ENCODE measurements at places on chromosomes 13 and 19.

DNA sequence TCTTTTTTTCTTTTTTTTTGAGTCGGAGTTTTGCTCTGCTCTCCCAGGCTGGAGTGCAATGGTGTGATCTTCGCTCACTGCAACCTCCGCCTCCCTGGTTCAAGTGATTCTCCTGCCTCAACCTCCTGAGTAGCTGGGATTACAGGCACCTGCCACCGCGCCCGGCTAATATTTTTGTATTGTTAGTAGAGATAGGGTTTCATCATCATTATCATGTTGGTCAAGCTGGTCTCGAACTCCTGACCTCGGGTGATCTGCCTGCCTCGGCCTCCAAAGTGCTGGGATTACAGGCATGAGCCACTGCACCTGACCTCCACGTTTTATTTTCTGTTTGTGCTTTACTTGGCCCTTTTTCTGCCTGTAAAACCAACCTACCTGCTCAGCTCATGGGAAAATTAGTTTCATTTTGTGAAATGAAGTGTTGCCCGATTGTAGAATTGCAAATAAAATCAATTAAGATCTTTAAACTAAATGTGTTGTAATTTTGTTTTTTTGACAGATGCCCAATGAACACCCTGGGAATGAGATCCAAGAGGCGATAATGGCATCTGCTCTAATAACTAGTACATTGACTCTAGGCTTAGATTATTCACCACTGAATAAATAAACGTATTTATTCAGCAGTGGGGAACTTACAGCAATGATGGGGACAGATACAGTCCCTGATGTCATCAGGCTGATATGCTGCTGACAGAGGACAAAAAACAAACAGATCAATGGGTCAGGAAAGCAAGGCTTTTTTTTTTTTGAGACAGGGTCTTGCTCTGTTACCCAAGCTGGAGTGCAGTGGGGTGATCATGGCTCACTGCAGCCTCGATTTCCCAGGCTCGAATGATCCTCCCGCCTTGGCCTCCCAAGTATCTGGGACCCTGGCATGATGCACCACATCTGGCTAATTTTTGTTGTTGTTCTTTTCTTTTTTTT is 2.2 kb upstream of the RAB11B start:
- no peak for DNase-seq

GRCh38 chr13:104980586-104980985 is 1554.9 kb downstream of the EFNB2 start:
- no peak for DNase-seq

DNA sequence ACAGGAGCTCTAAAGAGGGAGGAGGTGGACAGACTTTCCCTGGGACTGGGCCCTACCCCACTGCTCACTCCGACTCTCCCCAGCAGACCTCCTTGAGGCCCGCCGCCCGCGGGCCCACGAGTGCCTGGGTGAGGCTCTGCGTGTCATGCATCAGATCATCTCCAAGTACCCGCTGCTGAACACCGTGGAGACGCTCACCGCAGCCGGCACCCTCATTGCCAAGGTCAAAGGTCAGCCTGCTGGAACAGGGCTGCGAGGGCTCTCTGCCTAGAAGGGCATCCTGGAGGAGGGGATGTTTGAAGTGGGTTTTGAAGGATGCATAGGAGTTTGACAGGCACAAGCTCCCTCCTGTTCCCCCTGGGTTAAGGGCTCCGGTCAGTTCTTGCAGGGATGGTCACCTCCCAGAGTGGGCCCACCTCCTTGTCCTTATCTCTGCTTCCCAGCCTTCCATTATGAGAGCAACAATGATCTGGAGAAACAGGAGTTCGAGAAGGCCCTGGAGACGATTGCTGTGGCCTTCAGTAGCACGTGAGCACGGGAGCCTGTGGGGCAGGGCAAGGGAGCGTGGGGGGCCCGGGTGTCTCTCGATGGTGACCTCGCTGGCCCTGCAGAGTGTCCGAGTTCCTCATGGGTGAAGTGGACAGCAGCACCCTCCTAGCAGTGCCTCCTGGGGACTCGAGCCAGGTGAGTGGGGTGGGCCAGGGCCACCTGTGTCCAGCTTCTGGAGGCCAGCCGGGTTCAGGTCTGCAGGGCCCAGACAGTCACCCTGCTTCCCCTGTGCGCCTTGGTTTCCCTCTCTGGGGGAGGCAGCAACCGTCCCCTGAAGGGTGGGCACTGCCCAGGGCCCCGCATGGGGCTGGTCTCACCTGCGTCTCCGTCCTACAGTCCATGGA is 6.3 kb downstream of the ARHGAP45 start:
- DNase-seq = no peak

GRCh38 chr19:32061315-32061714 is 284.1 kb upstream of the ZNF507 start:
- no peak for DNase-seq

- no peak for DNase-seq
Observed at GRCh38 chr13:46146898-46147297, 35.1 kb downstream of the LCP1 start.

GRCh38 chr19:41784743-41785142 is 11.6 kb upstream of the CEACAM3 start:
- no peak for DNase-seq

DNA sequence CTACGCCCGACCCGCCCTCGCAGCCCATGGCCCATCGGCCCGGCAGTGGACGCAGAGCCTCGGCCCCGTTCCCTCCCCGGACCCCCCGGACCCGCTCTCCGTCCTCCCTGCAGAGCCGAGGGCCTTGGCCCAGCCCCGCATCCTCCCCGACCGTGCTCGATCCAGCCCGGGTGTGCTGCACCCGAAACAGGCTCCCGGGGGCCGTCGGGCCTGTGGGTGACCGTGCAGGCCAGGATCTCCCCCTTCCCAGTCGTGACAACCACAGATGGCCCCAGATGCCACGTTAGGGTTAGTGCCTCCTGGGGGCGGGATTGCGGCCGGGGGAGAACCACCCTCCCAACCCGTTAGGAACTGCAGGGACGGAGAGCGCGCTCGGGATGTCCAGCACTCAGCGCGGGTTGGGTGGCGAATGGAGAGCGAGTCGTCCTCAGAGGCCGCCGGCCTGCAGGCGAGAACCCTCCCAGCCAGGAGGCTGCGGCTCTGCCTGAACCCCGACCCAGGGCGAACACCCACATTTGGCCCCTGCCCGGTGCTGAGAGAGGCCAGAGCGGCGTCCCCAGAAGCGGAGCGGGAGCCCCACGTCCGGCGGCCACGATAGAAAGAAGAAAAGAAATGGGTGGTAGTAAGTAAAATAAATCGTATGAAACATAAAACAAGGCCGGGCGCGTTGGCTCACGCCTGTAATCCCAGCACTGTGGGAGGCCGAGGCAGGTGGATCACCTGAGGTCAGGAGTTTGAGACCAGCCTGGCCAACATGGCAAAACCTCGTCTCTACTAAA is 6.7 kb upstream of the MADCAM1 start:
- no peak for DNase-seq

GRCh38 chr13:75836441-75836840 is 200.3 kb downstream of the LMO7 start:
- DNase-seq = no peak

- no peak for DNase-seq
Observed at GRCh38 chr13:97194479-97194878, 27.7 kb upstream of the MBNL2 start.

DNA sequence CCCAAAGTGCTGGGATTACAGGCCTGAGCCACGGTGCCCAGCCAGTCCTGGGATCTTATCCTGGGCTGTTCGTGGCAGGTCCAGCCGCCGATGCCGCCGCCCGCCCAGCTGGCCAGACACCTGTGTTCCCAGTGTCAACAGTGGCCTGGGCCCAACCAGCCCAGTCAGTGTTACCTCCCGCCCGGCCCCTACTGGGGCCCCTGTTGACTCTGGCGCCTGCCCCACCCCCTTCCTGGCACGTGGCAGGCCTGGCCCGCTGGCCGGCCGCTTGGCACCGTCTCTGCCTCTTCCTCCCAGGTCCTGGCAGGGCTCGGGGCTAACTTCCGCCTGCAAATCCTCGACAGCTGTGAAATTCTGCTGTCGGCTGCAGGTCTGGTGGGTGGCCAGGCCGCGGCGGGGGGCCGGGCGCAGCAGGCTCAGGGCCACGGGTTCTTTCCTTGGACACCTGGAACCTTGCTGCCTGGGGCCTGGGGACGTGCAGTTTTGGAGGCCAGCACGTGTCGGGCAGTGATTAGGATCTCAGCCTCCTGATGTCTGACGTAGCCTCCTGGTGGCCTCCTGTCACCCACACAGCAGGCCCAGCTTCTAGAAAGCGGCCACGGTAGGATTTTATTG is 9.1 kb downstream of the ARID3A start:
- no peak for DNase-seq

DNA sequence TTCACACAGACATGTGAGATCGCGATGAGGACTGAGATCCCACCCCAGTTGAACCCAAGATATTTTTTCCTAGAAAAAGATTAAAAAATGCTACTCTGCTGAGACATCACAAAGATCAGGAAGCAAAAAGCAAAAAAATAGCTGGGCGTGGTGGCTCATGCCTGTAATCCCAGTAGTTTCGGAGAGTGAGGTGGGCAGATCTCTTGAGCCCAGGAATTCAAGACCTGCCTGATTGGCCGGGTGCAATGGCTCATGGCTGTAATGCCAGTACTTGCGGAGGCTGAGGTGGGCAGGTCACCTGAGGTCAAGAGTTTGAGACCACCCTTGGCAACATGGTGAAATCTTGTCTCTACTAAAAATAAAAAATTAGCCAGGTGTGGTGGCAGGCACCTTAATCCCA is 1.1 kb downstream of the FUT3 start:
- DNase-seq = no peak

DNA sequence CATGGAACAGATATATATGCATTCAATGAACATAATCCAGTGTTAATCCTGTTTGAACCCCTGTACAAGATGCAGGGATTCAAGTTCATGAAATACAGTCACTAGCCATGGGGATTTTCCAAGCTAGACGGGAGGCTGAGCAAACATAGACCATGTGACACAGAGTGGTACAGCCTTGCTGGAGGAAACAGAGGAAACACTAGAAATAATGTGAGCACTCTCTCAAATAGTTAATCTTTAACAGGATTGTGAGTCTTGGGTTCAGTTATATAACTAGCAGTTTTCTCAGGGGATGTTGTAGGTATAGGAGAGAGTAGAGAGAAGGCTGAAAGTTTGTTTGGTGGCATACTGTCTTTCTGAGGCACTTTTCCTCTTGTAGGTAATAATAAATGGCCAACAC is 13.9 kb upstream of the LGALS16 start:
- no peak for DNase-seq

GRCh38 chr19:43818500-43818899 is 8.6 kb upstream of the ZNF283 start:
- no peak for DNase-seq

DNA sequence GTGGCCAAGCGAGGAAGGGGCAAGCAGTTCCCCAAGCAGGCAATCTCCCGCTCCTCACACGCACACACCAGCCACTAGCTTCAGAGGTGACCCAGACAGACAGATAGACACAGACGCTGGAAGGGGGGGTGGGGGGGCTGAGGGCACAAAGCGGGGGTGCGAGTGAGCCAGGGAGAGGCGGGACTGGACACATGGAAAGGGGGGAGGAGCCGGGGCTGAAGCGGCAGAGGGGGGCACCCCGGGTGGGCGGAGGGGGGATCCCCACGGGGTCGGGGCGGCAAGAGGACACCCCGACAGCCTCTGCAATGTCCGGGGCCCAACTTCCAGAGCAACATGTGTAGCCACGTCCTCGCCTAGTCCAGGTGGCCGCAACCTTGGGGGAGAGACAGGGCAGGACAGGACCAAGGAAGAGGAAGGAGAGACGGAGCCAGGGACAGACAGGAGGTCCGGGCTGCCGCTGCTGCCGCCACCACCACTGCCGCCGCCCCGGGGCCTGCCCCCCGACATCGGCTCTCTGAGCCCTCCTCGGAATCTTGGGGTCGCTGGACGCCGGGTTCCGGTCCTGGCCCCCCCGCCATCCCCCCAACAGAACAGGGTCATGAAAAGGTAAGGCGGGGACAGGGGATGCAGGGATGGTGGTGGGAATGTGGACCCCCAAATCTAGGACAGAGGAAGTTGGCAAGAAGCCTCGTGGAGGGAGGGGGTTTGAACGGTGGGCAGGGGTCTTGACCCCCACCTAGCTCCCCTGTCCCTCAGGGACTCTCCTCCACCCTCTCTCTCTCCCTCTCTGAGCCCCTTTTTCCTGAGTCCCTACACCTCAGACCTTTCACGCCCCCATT is 1.1 kb downstream of the GRIN2D start:
- no peak for DNase-seq

- DNase-seq = no peak
Observed at GRCh38 chr13:80215368-80215767, 125.6 kb downstream of the SPRY2 start.

DNA sequence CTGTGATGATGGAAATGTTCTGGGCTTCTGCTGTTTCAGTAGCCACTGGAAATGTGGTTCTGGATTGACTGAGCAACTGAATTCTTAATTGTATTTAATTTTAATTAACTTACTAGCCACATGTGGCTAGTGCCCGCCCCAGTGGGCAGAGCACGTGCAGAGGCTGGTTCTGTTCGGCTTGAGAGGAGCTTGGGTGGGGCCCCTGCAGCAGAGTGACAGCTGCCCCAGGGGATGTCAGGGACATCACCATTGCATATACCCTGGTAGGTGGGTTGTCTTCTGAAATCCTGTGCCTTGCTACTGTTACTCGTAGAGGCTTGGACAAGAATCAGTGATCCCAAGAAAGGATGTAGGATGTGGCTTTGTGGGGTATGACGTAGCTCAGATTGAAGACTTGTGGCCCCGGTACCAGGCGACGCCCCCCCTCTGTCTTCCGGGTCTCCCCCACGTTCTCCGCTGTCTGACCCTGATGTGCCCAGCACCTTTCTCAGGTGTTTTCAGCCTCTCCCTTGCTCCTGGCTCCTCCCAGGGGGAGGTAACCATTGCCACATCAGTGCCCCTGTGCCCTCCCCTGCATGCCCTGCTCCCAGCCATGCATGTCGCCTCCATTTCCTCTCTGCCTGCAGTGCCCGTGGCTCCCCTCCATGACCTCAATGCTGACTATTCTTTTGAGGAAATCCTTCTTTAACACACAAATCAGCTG is 102.6 kb upstream of the RNF113B start:
- no peak for DNase-seq

DNA sequence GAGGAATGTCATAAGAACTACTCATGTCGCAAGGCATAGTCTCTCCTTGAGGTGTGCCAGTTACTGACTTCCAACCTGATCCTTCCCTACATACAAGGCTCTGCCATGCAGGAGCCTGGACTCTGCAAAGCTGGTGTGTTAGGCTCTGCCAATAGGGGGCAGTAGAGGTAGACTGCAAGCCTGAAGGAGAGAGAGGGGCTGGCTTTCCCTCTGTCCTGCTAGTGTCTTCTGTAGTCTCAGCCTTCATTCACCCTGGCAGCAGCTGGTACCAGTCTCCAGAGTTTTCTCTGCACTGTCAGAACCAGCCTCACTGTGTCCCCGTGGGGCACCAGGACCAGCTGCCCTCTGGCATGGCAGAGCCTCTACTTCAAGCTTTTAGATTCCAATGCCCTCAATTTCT is 14.5 kb downstream of the SHISA2 start:
- DNase-seq = no peak

DNA sequence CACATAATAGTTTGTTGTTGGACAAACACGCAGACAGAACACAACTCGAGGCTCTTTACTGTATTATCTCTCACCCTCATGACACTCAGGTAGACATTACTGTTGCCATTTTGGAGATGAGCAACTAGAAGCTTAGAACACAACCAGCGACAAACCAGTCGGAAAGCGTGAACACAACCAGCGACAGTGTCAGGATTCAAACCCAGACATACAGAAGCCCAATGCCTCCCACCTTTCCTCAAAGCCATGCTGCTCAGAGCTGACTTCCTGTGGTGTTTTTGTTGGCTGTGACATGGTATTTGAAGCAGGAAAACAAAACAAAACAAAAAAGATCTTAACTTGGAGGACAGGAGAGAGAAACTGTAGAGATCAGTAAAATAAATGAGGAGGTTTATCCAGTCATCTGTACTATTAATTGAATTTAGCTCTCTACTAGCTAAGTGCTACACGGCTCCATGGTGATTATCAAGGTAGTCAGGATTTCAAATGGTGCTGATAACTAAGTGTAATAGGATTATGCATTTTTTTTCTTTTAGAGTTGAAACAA is 92.1 kb downstream of the STARD13 start:
- no peak for DNase-seq

All from stimulated activated CD4-positive, alpha-beta T cell treated with anti-CD3 and anti-CD28 coated beads, TNF-alpha, amount 100 ng/mL, for 48 hours (primary cell).